Esophagus squamous epithelium (tissue), 5 donors: ENCODE measurements at places on chromosomes 16 and 17.

GRCh38 chr16:67426950-67427349 lies 4.0 kb upstream of the HSD11B2 start:
- no peak for DNase-seq

GRCh38 chr16:50282010-50282538 lies 15.7 kb downstream of the ADCY7 start:
- peak; percentile 46 for DNase-seq

DNA sequence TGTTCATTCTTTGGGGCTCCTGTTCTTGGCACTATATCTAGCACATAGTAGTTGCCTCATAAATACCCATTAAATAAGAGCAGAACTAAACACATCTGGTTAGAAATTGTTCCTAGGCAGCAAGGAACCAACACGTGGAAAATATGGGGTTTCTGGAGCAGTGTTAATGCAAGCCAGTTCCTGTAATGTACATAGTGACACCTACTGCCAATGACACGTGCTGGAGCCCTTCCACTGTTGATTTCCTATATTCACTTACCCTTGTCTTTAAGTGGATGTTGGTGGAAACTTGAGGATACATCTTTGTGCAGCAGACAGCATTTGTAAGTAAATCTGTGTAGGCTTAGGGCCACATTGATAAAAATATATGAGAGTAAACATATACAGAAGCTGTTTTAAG lies 1.6 kb upstream of the IRF8 start:
- DNase-seq, result no peak

DNA sequence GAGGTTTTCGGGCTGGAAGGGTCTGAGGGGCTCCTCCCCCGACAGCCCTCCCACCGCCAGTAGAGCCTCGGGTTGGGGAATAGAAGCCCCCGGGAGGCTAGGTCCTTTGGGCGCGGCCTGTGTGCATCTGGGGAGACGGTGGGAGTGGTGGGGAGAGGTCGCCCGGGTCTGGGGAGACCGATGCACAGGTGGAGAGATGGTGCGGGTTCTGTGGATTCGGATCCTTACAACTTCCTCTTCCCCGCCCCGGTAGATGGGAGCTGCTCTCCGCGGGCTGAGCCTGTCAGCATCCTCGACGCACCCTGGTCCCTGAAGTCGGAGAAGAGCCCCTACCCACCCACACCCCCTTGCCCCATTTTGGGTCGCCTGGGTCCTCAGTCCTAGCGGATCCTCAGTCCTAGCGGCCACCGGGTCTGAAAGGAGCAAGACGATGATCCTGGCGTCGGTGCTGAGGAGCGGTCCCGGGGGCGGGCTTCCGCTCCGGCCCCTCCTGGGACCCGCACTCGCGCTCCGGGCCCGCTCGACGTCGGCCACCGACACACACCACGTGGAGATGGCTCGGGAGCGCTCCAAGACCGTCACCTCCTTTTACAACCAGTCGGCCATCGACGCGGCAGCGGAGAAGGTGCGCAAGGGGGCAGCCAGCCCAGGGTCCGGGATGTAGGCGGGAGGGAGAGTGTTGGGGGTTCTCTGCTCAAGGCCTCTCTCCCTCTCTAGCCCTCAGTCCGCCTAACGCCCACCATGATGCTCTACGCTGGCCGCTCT lies 790 bp downstream of the BCKDK start:
- no peak for DNase-seq

DNA sequence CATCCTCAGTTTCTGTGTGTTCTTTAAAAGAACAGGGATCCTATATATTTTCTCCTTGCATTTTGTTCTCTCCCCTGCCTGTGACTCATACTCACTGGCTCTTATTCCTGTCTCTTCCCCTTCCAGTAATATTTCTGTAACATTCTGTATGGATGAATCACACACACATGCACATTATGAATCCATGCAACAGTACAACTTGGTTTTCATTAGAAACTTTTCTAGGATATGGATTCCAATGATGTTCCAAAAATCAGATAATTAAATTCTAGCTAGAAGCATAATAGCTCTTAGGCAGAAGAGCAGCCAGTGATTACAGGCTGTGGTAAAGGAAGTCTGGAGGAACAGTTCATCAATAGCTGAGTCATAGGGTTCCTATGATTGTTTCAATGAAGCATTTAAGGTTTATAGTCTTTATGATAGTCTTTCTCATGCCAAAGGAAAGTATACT lies 119.6 kb upstream of the PMFBP1 start:
- no peak for DNase-seq

- DNase-seq, result no peak
Observed at GRCh38 chr16:10266809-10267208, 84.6 kb upstream of the GRIN2A start.

GRCh38 chr16:22848451-22848850 lies 34.5 kb downstream of the HS3ST2 start:
- no peak for DNase-seq

GRCh38 chr17:6666557-6666956 lies 15.0 kb downstream of the C17orf100 start:
- DNase-seq, result no peak

DNA sequence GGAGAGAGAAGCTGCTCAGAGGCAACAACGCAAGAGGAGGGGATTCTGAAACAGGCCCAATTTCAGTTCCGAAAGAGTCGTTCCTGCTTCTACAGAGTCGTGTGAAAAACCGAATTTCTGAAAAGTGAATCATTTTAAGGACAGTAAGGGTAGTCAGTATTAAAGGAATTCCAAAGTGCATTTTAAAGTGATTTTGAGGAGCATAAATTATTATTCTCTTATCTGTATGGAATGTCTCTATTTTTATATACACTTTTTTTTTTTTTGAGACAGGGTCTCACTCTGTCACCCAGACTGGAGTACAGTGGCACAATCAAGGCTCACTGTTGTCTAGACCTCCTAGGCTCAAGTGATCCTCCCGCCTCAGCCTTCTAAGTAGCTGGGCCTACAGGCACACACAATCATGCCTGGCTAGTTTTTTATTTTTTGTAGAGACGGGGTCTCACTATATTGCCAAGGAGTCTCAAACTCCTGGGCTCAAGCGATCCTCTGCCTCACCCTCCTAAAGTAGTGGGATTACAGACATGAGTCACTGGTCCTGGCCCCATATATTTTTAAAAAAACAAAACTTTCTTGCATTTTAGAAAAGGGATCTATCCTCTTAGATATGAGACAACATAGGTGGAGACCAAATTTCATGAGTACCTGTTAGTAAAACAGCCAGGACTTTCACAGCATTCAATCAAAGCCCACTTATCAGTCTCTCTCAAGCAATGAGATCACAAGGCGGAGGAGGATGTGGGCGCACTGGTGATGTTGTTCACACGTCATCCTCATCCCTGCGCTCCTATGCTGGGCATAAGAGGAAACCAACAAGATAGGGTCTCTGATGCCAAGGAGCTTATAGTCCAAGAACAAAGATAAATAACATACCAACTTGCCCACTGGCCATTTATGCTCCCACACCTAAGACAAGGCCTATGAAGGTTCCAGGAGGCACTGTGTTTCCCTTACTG lies 53.2 kb downstream of the SMG6 start:
- DNase-seq, result no peak

- DNase-seq, result no peak
Observed at GRCh38 chr17:81998212-81998611, 20.8 kb downstream of the ASPSCR1 start.

GRCh38 chr17:77568540-77568939 lies 390.0 kb upstream of the TNRC6C start:
- no peak for DNase-seq

GRCh38 chr17:83181991-83182619 lies 102.7 kb downstream of the METRNL start:
- DNase-seq, result no peak

GRCh38 chr16:85275533-85276249 lies 163.4 kb upstream of the CIBAR2 start:
- no peak for DNase-seq

GRCh38 chr17:51668155-51668962 lies 408.0 kb downstream of the UTP18 start:
- no peak for DNase-seq

GRCh38 chr17:58282442-58282841 lies 1.7 kb upstream of the MPO start:
- no peak for DNase-seq

DNA sequence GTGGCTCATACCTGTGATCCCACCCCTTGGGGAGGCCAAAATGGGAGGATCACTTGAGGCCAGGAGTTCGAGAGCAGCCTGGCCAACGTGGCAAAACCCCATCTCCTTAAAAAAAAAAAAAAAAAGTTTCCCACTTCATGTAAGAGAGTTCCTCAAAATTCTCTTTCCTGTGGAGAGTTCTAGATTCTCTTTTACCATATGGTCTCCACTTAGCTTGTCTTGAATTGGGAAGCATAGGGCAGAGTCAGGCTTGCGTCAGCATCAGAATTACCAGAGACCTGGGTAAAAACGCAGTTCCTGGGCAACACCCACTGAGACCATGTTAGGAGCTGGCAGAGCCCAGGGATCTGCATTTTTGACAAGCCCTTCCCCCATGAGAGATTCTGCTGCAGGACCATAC lies 158.4 kb downstream of the CCDC182 start:
- no peak for DNase-seq

- DNase-seq, result no peak
Observed at GRCh38 chr17:40307001-40307730, 1.8 kb upstream of the RARA start.

DNA sequence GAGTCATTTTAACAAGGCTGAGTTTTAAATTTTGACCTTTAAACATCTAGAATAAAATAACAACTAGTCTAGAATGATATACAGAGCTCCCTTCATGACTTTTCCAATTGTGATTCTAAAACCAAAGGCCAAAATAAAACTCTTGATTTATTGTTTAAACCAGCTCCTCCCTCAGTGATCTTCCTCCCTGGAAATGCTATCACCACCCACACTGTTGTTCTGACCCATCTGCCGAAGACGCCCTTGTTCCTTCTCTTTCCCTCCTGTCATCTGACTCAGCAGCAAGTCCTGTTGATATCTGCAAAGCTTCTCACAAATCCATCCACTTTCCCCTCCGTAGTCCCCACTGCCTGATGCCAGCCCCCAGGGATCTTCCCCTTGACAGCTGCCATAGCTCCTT lies 231.6 kb upstream of the DYNLRB2 start:
- DNase-seq, result no peak

GRCh38 chr16:82051656-82052055 lies 16.6 kb downstream of the HSD17B2 start:
- no peak for DNase-seq

- DNase-seq, result no peak
Observed at GRCh38 chr16:81593481-81593880, 148.9 kb downstream of the CMIP start.

DNA sequence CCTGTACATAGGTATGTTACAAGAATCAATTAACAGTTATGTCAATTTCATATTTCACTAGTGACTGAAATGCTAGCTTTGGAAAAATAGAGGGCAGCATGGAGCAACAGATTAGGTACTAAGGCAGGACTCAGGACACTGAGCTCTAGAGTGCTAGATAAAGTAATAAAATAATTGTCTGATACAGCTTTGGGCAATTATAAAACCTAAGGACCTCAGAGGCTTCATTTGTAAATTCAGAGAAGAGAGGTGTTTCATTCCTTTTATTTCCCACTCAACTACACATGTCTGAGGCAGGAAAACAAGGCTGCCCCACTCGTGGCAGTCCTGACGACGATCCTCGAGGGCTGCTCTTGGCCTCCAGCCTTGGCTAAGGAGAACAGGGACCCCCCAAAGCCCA lies 81.5 kb downstream of the CA4 start:
- DNase-seq, result no peak

- no peak for DNase-seq
Observed at GRCh38 chr16:22751685-22752084, 62.3 kb upstream of the HS3ST2 start.

DNA sequence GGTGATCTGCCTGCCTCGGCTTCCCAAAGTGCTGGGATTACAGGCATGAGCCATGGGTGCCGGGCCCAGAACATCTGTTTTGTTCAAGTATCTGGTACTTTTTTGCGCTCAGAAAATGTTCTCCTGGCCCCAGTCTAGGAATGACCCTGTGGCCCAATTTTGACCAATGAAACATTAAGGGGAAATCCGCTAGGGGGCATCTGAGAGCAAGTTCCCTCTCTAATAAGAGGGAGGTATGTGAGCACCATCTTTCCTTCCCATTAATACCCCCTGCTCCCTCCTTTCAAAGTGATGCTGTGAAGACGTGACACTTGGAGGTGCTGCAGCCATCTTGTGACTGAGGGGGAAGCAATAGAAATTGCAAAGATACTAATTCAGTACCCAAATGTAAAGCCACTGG lies 16.5 kb upstream of the CLEC3A start:
- DNase-seq, result no peak

DNA sequence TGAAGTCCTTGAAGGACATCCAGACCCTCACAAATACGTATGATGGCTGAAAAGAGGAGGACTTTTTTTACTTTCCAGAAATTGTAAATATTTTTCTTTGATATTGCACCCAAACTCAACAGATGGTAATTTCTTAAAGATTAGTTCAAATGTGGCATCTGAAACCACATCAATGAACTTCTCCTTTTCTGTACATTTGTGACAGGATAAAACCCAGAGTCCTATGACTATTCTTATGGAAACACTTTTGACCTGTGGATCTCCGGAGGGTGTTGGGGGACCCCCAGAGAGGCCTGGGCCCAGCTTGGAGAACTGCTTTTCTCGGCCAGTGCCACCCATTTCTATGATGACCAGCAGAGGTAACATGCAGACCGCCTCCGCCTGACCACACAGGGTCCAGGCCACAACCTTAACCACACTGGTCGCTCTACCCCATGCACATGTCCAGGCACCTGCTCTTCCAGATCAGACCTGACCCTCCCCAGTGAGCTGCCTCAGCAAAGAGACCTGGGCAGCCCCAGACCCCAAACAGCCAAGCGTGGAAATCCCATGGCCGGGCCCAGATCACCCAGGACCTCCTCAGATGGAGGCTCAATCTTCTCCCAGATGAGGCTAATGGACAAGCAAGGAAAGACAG lies 22.7 kb downstream of the RPH3AL start:
- no peak for DNase-seq
